Left lung (tissue), 14 donors: ENCODE measurements at places on chromosomes 2 and 18.
A peak's percentile ranks its signal among the peaks of the same experiment; 100 is the strongest.

DNA sequence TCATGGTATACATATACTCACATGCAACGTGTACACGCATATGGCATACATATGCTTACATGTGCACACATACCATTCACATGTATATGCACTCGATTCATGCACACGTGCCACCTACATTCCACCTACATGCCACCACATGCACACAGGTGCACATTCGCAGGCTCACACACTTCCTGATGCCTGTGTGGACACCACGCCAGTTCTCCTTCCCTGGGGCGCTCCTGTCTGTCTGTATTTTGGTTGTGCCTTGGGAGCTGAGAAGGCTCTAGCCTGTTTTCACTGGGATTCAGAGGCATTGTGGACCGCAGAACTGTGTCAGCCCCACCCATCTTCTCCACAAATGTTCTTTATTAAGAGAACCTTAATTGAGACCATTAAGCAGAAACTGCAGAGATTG is 96.6 kb upstream of the CTDP1 start:
- DNase-seq, result peak; percentile 10

GRCh38 chr18:9968081-9968848 is 54.4 kb downstream of the VAPA start:
- no peak for DNase-seq

DNA sequence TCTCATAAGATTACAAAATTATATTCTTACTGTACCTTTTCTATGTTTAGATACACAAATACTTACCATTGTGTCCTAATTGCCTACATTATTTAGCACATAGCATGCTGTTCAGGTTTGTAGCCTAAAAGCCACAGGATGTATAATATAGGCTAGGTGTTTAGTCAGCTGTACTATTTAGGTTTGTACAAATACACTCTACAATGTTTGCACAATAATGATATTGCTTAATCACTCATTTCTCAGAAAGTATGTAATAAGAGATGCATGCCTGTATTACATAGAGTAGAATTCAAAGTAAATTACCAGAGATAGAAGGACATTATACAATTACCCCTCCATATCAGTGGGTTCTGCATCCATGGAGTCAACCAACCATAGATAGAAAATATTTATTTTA is 201.1 kb upstream of the COL3A1 start:
- DNase-seq, result no peak

DNA sequence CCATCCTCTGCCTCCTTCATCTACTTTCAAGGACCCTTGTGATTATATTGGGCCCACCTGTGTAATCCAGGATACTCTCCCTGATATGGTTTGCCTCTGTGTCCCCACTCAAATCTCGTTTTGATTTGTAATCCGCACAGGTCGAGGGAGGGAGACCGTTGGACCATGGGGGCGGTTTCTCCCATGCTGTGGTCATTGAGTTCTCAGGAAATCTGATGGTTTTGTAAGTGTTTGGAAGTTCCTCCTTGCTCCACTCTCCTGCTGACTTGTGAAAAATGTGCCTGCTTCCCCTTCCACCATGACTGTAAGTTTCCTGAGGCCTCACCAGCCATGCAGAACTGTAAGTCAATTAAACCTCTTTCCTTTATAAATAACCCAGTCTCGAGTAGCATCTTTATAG is 42.0 kb upstream of the EML6 start:
- no peak for DNase-seq

DNA sequence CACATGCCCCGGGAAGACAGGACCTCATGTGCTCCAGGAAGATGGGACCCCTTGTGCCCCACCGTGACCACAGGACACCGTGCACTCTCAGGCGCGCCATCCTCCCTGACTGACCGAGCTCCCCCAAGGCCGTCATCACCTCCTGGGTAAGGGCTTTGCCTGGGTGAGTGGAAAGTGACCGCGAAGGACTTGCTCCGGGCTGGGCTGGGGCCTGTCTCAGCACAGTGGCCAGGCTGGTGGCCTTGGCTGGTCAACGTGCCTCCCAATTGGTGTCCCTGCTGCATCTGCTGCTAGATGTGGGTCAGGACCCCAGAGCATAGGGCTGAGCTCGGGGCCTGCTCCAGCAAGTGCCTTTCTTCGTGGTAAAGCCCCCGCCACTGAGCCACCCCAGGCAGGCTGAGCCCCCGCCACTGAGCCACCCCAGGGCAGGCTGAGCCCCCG is 69.7 kb upstream of the CTDP1 start:
- no peak for DNase-seq

DNA sequence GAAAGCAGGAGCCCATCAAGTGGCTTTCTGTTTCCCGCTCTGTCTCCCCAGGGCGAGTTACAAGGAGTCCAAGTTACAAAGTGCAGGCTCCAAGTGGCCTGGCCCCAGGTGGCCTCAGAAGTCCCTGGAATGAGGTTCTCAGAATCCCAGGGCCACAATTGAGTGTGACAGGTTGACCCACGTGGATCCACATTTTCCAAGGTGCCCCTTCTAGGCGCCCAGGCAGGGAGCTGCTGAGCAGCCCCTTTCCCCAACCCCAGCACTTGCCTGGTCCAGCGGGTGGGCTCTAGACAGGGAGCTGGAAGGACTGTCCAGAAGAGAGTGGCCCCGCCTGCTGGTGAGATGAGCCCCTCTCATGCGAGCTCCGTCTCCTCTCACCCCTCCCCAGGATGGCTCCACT is 253.4 kb downstream of the CYP26B1 start:
- no peak for DNase-seq

- DNase-seq, result no peak
Observed at GRCh38 chr2:164498836-164499235, 122.4 kb downstream of the GRB14 start.
